ENCODE measurements at places on chromosomes 3 and 15.

DNA sequence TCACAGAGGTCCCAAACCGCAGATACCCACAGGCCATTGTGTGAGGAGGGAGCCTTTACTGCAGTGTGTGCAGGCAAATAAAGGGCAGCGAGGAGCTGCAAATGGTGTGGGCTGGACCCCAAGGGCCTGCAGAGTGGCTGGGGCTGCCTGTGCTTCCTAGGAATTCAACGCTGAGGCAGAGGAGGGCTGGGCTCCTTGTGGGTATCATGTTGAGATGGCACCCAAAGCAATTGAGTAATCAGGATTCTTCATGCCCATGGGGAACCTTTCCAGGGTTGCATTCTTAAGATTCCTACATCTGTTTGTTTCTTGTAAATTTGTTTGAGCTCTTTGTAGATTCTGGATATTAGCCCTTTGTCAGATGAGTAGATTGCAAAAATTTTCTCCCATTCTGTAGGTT is 85.4 kb upstream of the LIPC start:
- DNase-seq: no peak

- DNase-seq: no peak
Measured at GRCh38 chr3:46607603-46608028, 4.7 kb upstream of the FAM240A start.

- no peak for DNase-seq
Measured at GRCh38 chr3:126620738-126621137, 34.2 kb downstream of the TXNRD3 start.

- no peak for DNase-seq
Measured at GRCh38 chr3:158663246-158663645, 9.2 kb downstream of the LXN start.

DNA sequence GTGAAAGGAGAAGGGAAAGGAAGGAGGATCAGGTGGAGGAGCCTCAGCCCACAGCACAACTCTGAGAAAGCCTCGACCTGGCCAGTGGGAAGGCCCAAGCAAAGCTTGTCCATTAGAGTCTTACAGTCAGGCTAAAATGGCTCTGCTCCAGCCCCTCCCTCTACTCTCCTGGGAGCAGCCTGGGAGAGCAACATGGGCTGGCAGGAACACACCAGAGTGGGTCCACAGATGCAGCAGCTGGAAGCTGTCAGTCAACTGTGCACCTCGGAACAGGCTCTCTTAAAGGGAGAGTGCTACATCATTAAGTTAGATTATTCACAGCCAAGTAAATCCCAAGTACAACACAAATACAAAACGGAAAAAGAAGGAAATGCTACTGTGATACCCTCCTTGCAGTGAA is 98.0 kb upstream of the LIMD1 start:
- DNase-seq: no peak
